MG63 (cell line): ENCODE measurements at places on chromosomes 5 and 9. TPM values are rescaled to one million over a fixed set of nuclear protein-coding genes. Genes with fewer than 3 reads are reported as not detected.

GRCh38 chr5:117947836-117948235 is 1040.5 kb downstream of the DTWD2 start:
- no peak for DNase-seq

GRCh38 chr5:43415935-43416802 is 4.0 kb upstream of the CCL28 start:
- no peak for DNase-seq

DNA sequence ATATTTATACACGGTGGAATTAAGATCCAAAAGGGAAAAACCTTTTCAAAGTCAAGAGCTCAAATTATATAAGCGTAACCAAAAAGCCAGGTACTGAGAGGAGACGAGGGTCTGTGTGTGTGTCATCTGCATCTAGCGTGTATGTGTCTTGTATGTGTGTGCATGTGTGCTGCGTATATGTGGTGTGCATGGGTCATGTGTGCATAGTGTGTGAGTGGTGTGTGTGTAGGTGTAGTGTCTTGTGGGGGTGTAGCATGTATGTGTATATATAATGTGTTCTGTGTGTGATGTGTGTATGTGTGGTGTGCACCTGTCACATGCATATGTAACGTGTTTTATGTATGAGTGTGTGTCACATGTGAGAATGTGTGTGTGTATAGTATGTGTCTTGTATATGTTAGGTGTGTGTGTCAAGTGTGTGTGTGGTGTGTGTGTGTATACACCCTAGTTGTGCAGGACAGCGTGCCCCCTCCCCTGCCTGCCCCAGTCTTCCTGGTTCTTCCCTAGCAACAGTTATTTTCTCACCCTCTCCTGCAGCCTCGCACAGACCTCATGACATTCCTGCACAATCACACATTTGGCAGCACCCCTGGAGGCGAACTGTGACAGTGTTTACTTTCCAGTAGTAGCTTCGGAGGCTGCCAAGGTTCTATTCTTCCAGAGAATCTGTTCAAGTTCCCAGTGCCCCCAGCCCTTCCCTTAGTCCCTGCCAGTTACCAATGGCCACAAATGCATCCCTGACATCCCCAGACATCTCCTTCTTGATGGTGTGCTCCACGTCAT is 27.1 kb upstream of the TNIP1 start:
- peak; percentile 81 for DNase-seq

- DNase-seq, result no peak
Measured at GRCh38 chr5:91638010-91638409, 254.9 kb upstream of the ARRDC3 start.

- DNase-seq, result peak; percentile 83
Measured at GRCh38 chr5:107917983-107918382, 247.2 kb upstream of the EFNA5 start.

DNA sequence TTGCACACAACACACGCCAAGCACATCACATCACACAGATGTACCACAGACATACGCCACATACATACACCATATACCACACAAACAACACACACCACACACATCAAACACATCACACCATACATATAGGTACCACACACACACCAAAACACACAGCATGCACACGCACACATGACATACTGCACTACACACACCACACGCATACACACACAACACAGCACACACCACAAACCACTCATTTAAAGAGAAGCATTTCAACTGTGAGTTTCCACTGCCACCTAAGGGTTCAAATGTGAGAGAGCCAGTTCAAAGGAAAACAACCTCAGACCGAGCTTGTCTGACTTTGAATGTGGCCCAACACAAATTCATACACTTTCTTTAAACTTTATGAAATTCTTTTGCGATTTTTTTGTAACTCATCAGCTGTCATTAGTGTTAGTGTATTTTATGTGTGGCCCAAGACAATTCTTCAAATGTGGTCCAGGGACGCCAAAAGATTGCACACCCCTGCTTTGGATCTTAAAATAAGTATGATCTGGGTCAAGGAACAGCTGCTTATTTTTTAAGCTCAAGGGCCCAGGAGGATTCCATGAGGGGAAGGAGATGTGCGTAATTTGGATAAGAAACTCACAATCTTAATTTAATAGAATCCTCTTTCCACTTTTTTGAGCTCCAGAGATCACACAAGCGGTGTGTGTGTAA is 494.6 kb downstream of the GADD45G start:
- DNase-seq, result no peak

Gene LRRTM2
- 0.54 TPM in 1 of 2 replicates, not detected in the other for total RNA-seq

DNA sequence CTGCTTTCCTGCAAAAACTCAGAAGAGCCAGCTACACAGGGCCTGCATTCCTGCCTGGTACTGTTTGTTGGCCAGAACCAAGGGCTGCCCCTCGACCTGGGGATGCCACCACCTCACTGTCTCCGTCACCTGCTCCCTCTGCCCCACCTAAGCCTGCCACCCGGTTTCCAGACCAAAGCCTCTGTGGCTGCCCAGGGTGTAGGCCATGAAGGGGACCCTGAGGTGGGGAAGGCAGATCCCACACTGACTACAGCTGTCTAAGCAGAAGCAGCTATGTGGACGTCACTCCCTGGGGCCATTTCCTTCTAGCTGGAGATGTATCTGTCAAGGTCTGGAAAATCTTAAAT is 35.8 kb downstream of the RASGEF1C start:
- DNase-seq, result no peak

DNA sequence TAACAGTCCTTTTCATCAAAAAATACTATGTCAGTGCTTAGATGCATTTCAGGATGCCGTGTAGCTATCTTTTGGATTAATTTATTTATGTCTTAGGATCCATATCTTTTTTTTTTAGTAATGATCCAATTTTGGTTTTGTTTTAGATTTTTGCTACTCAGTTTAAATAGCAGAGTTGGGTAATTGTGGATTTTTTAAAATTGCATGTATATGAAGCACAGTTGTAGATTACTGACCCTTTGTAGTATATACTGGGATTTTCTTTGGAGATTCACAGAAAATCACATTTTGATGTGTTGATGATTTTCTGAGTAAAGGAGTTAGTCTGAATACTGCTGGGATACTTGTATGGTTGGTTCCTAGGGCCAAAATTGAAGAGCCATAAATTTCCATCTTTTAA is 111.8 kb downstream of the NIPBL start:
- DNase-seq, result no peak

Gene IL11RA
- 10.2 and 16.9 TPM in 2 replicates for total RNA-seq

- no peak for DNase-seq
Measured at GRCh38 chr5:122202952-122203351, 73.6 kb downstream of the ZNF474 start.

DNA sequence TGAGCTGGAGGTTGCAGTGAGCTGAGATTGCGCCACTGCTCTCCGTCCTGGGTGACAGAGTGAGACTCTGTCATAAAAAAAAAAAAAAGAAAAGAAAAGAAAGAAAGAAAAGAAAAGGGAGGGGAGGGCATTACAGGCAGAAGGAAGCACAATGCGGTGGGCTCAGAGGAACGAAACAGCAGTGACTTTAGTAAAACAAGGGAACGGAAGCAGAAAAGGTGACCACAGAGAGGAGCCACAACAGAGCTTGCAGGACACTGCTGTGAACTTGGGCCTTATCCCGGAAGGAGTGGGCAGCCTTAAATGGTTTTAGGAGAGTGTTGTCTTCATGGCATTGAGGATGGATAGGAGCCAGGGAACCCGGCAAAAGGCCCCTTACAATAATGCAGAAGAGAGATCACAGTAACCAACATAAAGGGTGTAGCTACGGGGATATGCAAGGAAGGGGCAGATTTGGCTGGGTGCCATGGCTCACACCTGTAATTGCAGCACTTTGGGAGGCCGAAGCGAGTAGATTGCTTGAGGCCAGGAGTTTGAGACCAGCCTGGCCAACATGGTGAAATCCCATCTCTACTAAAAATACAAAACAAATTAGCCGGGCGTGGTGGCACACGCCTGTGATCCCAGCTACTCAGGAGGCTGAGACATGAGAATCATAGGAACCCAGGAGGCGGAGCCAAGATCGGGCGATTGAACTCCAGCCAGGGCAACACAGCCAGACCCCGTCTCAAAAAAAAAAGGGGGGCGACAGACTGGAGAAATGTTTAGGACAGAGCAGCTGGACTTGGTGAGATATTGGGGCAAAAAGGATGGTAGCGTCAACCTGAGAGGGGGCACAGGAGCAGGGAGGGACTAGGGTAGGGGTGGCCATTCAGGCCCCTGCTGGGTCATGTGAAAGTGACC is 83.9 kb upstream of the ZBTB43 start:
- no peak for DNase-seq

- no peak for DNase-seq
Measured at GRCh38 chr5:6792376-6792775, 79.1 kb downstream of the TENT4A start.

- DNase-seq, result no peak
Measured at GRCh38 chr9:31700252-31701045, 684.0 kb upstream of the ACO1 start.

DNA sequence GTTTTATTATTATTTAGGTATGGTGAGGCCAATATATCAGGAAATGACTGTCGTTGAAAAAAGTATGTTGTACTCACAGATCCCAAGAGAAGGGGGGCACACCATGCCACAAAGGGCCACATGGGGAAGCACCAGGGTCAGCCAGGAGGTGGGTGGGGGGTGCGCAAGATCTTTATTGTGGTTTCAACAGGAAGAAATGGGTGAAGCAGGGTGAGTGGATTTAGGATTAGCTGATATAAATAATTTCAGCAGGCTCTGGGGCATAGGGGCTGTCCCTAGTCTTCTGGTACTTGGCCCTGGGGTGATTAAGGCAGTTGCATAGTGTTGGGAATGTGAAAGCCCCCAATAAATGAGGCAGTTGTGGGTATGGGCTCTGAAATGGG is 8.6 kb downstream of the PDCD1LG2 start:
- no peak for DNase-seq

DNA sequence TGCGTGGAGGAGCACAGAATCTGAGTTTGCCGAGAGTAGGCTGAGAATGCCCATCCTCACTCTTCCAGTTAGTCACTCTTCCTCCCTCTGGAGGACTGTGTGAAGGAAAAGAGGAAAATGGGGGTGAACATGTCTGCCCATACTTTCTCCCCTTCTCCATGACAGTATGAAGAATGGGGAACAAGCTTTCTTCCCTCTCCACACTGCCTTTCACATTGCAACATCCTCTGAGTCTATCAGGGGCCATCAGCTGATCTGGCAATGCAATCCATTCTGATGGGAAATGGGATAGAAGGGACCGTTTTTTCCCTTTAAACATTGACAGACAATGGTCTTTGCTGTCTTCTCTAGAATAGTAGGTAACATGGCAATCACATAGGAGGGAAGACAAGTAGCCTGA is 56.8 kb downstream of the UGCG start:
- no peak for DNase-seq

DNA sequence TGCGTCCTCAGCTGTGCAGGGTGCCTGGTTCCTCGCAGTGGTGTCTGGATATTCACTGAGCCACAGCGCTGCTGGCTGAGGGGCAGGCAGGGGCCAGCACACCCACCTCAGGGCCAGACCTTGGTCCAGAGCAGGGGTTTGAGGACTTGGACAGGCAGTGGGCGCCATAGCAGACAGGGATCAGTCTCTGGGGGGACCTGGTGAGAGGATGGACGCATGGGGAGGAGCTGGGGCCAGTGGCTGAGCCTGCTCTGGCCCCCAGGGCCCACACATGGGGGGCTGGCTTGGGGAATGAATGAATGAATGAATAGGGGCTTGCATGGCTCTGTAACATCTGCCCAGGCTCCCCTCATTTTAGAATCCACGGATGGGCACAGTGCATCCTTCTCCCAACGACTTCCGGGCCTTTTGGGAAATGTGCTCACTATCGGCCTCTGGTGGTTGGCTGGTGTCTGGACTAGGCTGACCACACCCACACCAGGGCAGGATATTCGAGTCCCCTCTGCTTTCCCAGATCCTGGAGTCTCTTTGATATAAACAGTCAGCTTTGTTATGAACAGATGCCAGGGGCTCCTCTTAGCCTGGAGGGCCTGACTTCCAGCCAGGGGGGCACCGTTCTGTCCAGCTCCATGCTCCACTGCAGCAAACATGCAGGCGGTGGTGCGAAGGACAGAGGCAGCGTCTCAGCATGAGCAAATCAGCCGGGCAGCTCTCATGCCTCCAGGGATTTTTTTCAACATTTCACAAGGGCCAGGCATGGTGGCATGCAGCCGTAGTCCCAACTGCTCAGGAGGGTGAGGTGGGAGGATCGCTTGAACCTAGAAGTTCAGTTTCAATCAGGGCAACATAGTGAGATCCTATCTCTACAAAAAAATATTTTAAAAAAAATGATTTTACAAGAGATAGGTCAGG is 62.6 kb downstream of the NEK6 start:
- peak; percentile 63 for DNase-seq

GRCh38 chr5:94857111-94857510 is 238.6 kb downstream of the SLF1 start:
- no peak for DNase-seq

Gene HMCN2
- 0.20 TPM in 1 of 2 replicates, not detected in the other for total RNA-seq

Gene UBAP2
- total RNA-seq, result 5.8 and 7.1 TPM in 2 replicates

Gene SNCB
- not detected in 2 replicates for total RNA-seq

Gene SERINC5
- total RNA-seq, result 4.8 and 5.5 TPM in 2 replicates

- no peak for DNase-seq
Measured at GRCh38 chr9:15377625-15378540, 44.8 kb upstream of the SNAPC3 start.

DNA sequence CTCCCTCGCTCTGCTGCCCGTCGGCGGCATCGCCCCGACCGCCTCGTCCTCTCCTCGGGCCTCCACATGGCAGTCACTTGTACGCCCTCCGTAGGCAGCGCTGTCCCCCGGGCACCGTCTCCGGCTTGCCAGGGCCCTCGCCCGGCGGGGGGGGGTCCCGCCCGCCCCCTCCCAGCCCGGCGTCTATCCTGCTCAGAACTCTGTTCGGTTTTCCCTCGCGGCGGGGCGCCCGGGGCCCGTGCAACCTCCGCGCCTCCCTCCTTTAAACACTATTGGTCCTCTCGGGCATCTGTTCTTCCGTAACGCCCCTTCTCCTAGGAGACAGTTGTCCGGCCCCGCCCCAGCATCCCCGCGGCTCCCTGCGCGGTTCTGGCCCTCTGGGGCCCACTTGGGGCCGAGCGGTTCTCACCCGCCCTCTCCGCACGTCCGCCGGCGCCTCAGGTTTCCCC is 831 bp downstream of the ODF2 start:
- peak; percentile 80 for DNase-seq

- DNase-seq, result no peak
Measured at GRCh38 chr9:84974855-84975254, 305.3 kb downstream of the NTRK2 start.

Gene PCDHB3
- not detected in 2 replicates for total RNA-seq

DNA sequence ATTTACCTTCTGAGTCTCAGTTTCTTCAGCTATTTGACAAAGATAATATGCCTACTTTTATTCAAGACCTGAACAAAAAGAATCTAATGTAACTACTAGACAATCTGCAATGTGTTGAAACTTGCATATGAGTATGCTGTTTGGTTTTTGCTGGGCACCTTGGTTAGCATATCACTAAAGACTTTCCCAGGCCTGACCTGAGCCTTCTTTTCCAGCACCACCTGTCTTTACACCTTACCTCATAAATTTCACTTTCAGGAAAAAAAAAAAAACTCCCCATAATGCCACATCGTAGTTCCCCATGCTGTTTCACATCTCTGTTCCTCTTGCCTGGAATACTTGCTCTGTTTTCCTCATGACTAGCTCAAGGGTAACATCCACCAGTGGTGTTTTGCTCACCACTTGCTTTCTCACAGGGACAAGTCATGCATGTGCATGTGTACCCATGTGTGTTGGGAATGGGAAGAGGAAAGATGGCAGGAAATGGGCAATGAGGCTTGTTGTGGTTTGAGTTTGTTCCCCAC is 45.6 kb upstream of the TLE4 start:
- no peak for DNase-seq

Gene TSSK1B
- not detected in 2 replicates for total RNA-seq

GRCh38 chr9:109026306-109026705 is 13.0 kb upstream of the CTNNAL1 start:
- no peak for DNase-seq

GRCh38 chr5:163104464-163104863 is 332.9 kb upstream of the CCNG1 start:
- DNase-seq, result peak; percentile 9
